ENCODE measurements at places on chromosomes 7 and 10.

- DNase-seq = no peak
Observed at GRCh38 chr7:22181663-22182062, 175.3 kb downstream of the RAPGEF5 start.

DNA sequence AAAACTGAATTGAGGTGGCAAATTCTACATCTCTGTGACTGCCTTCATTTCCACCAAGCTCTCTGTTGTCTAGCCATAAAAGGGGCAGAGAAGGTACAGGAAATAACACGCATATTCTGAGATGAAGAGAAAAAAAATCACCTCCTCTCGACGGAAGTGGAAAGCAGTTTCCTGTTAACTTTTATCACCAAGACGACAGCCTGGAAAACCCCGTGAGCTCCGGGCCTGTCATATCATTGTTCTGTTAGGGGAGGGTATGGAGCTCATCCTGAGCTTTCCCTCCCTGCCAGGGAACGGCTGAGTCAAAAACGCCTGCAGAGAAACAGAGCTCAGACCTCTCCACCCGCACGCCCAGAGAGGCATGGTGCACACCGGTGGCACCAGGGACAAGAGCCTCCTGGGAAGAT is 200.3 kb downstream of the PRPF18 start:
- DNase-seq = peak; percentile 17

DNA sequence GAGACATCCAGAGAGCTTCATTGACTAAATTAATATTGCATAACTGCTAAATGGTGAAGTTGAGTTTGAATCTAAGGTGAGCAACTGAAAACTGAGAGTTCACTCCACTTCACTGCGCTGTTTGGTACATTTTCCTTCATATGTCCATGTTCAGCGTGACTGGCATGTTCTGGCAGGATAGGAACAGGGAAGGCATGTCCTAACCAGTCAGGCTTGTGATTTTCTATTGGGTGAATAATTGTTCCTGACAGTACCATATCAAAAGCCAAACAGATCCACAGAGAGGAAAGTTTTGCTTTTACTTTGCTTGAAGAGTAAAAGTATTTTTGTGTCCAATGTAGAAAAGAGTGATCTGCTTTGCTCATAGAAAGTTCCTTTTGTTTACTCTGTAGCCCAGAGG is 53.2 kb downstream of the WDFY4 start:
- no peak for DNase-seq

DNA sequence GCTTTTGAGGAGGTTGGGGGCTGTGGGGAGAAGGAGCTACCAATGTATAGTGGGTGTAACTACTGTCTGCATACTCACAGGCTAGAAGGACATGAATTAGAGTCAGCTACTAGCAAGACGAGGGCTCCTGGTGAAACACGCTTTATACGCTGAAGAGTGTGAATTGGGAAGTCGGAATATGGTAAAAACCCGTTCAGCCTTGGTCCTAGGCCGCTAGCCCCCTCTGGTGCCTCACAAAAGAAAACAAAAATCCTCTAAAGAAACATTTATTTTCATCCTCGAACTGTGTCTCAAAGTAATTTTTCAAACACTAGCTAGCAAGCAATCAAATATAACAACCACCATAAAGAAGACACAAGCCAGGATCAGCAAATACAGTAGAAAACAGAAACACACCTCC is 338.1 kb upstream of the SEMA3C start:
- no peak for DNase-seq

DNA sequence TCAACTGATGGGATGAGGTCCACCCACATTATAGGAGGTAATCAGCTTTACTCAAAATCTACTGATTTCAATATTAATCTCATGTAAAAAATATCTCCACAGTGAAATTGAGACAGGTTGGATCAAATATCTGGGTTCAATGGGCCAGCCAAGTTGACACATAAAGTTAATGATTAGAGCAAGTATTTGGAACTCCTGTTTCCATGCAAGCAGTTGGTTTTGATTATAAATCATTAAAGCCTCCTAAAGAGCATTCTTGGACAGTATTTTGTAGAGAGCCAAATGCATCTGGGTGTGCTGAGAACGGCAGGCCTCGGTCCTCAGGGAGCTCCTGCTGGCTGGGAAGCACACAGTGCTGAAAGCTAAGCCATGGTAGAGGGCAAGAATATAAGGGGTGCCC is 126.9 kb upstream of the BTBD16 start:
- no peak for DNase-seq

DNA sequence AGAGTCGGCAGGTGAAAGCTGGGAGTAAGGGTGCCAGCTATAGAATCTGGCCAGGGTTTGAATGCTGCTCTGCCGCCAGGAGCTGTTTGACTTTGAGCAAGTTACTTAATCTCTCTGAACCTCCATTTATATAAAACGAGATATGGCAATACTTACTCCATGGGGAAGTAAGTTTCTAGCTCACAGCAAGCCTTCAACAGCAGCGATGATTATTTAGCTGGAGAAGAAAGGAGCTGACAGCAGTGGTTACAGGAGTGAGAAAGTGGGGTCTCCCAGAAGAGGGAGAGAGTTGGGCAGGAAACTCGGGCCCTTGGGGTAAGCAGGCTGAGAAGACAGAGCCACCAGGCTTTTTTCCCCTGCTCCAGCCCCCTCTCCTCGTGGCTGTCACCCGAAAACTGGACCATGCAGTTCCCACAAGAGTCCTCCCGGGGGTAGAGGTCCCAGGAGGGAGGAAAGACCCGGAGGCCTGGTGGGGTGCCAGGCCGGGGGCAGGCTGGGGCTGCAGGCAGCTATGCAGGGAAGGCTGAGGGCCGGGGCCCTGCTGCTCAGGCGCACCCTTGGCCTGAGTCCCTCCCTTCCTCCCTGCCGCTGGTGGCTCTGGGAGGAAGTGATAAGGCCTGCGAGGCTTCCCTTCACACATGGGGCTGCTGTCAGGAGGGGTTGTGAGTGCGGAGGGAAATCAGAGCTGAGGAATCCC is 3.5 kb downstream of the NOS3 start:
- DNase-seq = no peak

- no peak for DNase-seq
Observed at GRCh38 chr10:60176925-60177324, 212.8 kb downstream of the ANK3 start.

DNA sequence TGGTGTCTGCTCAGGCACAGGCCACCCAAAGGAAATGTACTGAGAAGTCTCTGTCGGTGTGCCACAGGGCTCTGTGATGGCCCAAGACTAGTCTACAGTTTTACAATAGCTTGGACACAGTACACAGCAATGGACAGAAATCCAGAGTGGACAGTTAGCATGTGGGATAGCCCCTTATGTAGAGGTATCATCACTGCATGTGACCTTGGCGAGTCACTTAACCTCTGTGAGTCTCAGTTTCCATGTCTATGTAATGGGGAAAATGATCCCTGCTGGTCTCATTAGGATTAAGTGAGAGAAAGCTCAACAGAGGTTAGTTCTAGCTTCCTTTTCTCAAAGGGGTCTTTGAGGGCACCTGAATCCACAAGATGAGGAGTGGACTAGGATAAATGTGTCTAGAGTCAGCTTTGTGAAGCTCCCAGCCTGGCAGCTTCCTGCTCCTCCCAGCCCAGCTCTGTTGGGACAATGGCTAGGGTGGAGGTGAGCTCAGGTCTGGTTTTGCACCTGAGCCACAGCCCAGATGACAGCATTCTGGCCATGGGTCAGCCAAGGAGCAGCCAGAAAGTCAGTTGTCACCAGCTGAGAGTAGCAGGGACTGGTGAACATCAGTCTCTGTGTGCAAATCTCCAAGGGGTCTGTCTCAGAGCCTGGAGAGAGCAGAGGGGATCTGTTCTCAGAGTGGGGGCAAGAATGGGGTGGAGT is 17.9 kb downstream of the CRHR2 start:
- DNase-seq = no peak

DNA sequence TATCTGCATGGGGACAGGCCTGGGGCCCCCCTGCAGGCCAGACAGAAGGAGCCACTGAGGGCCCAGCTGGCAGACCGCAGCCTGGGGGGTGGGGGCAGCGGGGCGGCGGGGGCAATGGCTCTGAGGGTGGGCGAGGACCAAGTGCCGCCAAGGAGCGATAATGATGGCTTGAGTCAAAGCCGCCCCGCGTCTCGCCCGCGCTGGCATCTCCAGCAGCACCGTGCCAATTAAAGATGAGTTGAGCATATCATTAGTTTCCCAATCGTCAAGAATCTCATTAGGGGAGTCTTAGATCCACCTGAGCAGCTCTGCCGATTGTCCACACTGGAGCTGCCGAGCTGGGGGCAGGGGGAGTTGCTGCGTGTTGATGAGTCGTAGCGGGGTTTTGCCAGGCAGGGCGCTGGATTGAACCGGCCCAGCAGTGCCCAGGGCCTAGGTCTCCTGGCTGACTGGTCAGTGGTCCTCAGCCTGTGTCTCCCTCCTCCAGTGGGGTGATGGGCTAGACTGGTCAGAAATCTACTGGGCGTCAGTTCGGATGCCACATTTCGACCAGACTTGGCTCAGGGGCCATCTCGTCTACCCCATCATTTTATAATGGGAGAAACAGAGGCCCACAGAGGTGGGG is 41.0 kb upstream of the PSMG3 start:
- no peak for DNase-seq

DNA sequence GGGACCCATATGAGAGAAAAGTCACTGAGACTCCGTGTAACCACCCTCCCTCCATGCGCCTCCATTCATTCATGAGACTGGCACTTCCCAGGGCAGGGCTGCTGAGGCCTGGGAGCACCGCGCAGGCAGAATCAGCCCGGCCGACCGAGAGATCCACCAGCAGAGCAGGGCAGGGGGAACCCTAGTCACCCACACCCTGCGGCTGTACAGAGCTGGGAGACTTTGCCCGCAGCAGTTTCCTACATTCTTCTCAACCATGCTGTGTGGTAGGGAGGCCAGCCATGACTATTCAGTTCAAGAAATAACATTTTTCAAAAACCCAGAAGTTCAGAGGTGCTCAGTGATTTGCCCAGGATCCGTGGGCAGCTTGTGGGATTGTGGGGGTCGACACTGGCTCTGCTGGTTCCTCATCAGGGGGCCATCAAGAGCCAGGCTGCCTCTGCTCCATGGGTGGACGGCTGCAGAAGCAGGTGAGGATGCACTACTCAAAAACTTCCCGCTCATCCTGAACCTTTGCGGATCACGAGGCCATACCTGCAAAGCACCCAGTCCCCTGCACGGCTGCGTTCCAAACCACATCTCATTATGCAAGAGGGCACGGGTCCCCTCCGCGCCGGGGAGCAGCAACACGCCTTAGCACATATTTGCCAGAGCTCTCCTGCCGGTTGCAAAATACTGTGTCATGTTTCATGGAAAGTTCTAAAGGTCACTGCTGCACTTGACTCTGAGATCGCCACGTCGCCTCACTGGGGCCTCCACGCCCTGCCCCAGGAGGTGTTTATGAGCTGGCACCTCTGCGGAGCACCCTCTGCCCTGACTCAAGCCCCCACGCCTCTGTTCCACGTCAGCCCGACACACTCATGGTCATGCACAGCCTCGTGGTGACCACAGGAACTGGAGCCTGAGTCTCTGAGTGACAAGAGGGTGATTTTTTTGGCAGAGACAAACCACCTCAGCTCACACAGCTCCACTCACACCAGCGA is 132.0 kb downstream of the PRKAG2 start:
- peak; percentile 86 for DNase-seq

DNA sequence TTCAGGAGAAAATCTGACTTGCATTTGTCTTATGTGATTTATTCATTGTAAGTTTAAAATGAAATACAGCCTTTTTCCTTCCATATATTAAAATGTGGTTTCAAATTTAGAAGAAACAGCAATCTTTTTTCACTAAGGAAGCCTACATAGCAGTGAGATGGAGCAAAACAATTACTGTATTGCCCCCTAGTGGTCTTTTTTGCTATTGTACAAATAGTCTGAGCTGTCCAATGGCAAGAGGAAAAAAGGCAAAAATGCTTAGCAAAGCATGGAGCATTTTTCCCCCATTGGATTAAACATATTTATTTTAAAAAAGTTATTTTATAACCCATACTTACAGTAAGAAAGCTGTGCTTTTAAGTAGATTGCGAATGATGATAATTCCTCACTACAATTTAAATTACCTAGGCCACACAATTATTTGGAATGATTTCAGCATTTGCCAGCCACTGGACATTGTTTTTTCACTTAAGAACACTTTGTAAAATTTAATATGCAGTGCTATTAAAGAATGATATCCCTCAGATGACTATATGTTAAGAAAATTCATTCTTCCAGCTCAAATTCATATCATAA is 119.5 kb downstream of the CPED1 start:
- no peak for DNase-seq

- no peak for DNase-seq
Observed at GRCh38 chr10:132095403-132096113, 29.8 kb downstream of the JAKMIP3 start.

DNA sequence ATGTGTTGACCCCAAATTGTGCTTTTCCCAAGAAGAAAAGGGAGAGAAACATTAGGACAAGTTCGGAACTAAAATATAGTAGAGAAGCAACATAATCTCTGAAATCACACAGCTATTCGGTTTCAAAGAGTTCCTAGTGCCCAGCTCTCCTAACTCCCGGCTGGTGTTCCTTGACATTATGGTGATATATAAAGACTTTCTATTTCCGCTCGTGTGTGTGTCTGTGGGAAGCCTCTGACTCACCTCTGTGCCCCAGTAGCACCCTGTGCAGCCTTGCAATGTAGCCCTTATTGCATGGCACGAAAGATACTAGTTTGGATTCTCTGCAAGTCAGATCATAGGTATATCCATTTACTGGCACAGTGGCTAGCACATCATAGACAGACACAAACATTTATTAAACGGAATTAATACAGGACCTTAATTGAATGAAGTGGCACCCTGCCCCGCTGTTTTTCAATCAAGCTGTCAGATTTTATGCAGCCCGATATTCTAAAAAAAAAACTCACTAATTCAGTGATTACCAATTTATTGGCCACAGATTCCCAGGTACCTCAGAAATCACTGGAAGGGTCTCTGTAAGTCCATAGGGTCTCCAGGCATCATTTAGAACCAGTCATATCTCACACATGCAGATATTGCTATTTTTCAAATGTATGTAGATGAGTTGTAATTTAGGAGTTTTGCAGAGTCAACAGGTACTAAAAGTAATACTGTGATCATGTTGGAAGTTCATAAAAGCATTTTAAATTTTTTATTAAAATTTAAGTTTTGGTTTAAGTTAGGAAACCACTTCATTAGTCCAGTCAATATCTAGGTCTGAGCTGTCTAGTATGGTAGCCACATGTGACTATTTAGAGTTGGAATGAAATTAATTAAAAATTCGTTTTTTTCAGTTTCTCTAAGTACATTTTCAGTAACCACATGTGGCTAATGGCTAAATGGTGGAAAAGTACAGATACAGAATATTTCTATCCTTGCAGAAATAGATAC is 43.3 kb downstream of the SFTPD start:
- DNase-seq = no peak

DNA sequence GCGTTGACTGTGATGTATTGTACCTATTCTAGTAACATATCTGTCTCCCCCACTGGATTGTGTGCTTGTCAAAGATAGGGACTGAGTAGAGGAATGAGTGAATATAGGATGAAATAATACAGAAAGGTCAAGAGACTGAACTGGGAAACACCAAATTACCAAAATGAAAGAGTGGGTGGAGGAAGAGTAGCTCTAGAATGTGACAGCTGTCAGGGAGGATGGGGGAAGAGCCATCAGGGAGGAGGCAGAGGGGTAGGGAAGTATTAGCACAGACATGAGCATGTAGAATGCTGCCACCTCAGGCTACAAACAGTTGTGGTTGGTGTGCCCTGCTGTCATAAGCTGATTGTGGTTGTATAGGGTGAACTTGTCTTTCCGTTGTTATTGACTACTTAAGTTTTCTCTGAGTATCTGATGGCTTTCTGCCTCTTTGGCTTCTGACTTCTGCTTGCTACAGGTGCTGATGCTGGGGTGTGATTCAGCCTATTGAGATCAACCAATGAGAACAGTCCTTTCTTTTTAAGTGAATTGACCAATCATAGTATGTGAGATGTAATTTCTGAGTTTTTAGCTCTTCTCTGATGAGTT is 5.6 kb downstream of the CCSER2 start:
- DNase-seq = no peak

GRCh38 chr10:17394854-17395253 is 59.5 kb downstream of the ST8SIA6 start:
- DNase-seq = no peak

Measured in transverse colon (tissue), 4 donors.